Left kidney (tissue), 8 donors: ENCODE measurements at places on chromosomes 5 and 9.

DNA sequence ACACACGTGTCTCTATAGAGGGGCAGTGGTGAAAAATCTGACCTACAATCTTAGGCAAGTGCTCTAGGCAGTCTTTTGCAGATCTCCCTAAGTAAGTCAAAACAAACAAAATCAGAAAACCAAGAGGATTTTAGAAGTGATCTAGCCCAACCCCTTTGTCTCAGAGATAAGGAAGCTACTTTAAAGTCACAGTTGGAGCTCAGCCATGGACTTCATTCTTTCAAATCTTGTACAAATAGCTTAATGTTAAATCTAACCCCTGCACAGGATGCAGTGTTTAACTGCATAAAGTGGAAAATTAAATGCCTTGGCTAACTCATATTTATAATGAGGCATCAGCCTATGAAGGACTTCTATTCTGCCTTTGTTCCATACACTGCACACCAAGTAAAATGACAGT is 135.1 kb upstream of the RFX3 start:
- no peak for DNase-seq

DNA sequence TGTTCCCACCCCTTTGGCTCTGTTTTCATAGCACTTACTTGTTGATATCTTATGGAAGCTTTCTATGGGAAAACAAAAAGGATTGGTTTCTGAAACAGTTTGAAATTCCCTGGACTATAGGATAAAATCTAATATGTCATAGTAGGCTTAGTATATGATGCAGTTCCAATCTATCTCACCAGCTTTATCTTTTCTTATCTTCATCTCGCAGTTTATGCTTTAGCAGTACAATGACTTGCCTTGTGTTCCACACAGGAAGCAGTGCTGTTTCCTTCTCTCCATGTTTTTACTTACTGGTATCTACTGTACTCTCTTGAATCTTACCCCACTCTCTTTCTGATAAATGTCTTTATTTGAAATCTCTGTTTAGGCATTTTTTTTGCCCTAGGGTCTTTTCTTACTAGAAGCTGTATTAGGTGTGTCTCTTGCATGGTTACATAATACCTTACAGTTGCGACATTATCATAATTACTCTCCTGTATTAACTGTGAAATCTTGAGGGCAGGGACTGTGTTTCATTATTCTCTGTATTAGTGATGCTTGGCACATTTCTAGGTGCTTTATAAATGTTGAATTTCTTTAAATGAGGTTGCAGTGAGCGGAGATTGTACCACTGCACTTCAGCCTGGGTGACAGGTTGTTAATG is 76.3 kb downstream of the FOCAD start:
- DNase-seq, result no peak

- DNase-seq, result no peak
Measured at GRCh38 chr5:55377810-55378209, 70.0 kb downstream of the MTREX start.

GRCh38 chr9:79220666-79221065 is 351.1 kb upstream of the TLE4 start:
- no peak for DNase-seq

DNA sequence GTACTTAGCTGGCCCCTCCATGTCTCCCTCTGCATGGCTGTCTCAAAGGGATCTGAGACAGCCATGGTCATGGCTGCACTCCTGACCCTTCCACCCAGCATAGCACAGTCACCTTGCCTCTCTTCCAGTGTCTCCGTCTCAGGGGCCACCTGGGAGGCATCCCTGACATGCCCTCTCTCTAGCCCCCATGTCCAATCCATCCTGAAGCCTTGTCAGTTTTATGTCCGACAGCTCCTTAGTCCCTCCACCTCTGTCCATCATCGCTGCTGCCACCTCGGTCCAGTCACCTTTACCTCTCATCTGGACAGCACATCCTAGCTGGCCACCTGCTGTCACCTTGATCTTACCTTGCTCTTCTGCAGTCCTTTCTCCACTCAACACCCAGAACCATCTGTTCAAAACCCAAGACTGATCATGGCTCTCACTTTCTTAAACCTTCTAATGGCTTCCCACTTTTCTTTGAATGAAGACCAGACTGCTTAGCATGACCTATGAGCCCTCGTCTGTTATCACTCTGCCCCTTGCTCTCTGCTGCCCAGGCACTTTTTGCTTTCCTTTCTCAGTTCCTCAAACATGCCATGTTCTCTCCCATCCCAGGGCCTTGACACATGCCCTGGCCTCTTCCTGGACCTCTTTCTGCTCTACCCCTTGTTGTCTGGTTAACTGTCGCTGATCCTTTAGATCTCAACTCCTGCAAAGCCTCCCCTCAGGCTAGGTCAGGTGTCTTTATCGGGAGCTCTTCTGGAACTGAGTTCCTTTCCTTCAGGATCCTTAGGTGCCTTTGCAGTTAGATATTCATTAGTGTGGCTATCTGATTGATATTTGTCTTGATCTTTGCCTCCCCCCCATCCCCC is 181.8 kb upstream of the PITX1 start:
- no peak for DNase-seq

DNA sequence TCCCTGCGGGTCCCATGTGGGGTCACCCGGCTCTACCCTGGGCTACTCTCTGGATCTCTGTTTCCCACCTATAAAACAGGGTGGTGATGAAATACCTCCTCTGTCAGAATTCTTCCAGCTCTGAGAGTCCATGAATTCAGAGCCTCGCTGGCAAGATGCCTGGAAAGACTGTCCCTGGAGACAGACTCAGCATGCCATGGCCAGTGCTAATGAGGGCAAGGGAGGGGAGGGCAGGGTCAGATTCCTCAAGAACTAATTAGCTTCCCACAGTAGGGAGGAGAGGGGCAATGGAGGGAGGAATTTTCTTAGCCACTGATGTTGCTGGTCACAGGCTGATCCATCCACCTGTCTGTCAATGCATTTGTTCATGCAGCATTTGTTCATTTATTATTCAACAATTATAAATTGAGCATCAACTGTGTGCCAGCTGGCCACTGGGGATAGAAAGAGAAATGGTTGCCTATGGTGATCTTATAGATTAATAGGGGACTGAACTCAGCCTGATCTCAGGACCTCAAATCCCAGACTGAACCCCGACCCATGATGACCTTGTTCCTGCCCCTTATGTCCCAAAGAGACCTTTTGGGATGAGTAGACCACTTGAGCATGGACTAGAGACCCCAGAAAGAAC is 4.7 kb downstream of the SYNPO start:
- peak; percentile 73 for DNase-seq

- no peak for DNase-seq
Measured at GRCh38 chr9:28770226-28770625, 1196.9 kb upstream of the C9orf72 start.

- no peak for DNase-seq
Measured at GRCh38 chr5:84119252-84119651, 265.4 kb downstream of the EDIL3 start.

GRCh38 chr5:90983711-90984124 is 399.4 kb downstream of the ARRDC3 start:
- DNase-seq, result no peak

DNA sequence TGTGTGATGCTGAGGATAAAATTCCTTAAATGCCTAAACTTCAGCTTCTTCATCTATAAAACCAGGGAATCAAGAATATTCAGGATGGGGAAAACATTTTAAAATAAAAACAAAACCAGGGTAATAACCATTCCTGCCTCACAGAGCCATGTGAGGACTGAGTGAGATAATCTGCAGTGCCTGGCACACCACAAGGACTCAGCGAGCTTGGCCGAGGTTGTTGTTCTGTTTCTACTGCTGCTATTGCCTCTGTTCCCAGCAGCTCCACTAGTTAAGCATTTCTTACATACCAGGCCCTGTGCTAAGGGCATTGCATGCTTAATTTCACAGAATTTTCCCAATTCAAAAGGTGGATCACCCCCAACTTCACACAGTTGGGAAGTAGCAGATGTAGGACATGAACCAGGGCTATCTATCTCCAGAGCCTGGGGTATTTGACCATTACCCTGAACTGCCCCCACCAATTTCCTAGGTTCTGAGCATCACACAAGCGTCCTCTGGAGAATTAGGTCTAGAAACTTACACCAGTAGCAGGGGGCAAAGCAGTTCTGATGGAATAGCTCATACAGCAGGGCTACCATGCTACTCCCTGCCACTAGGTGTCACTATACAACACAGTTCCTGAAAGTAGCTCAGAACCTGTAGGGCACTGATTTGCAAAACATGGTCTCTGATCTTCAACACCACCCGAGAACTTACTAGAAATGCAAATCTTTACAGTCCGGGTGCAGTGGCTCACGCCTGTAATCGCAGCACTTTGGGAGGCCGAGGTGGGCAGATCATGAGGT is 74.3 kb downstream of the LRSAM1 start:
- no peak for DNase-seq

DNA sequence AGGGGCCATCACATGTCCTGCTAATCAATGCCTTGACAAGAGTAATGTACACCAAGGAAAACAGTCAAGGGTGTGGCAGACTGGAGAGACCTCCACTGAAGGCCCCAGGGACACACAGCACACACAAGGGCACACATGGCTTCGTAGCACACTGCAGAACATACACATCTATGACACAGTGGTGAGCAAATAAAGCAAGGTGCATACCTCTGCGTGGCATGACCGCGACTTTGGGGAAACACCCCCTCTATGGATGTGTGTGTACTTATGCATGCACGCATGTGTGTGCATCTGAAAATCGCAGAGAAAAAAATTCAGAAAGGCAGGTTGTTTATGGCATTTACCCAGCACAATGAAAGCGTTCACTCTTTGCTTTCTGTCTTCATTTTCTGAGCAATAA is 20.5 kb downstream of the SEMA4D start:
- DNase-seq, result no peak

DNA sequence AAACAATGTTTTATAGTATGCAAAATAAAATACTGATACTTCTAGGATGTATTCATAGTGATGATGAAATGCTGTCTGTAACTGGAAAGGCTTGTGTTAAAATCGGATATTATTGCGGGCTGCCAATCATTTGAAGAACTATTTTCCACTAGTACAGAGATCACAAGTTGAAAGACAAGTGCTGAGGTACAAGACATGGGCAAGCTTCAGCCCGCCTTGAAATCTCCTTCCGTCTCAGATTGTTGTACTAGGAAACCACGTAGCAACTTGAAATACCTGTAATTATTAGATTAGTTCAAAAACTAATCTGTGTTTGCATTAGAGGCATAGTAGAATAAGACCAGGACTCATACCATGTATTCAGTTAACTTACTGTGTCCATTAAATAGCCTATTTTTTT is 218.2 kb downstream of the ARHGEF28 start:
- no peak for DNase-seq

DNA sequence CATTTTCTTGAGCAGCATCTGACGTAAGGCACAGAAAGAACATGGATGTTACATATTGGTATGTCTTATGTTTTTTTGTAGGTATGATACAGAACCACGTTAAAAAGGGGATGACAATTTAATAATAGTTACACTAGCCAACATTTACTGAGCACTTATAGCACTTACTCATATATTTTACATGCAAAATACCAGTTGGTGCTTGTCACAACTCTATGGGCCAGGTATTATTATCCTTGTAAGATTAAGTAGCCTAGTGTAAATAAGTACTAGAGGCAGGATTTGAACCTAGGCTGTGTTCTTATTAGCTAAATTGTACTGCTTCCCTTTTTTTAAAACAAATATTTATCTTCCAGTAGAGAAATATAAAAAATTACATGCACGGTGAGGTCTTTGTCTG is 83.5 kb downstream of the RANBP17 start:
- no peak for DNase-seq

DNA sequence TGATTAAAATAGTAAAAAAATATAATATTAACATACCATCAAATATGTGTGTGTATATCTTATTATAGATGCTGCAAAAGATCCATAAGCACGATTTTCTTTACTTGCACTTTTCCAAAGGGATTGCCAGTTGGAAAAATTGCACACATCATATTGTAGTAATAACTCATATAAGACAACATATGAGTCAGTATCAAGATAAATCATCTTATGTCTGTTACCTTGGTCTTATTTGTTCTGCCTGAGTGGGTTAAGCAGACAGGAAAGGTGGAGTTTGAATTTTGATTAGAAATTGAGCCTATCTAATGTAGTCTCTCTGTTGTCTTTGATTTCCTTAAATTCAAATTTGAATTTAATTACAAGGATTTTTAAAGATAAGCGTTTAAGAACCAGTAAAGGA is 24.6 kb downstream of the LYSMD3 start:
- DNase-seq, result no peak

- DNase-seq, result no peak
Measured at GRCh38 chr5:96337048-96337781, 95.8 kb downstream of the PCSK1 start.

DNA sequence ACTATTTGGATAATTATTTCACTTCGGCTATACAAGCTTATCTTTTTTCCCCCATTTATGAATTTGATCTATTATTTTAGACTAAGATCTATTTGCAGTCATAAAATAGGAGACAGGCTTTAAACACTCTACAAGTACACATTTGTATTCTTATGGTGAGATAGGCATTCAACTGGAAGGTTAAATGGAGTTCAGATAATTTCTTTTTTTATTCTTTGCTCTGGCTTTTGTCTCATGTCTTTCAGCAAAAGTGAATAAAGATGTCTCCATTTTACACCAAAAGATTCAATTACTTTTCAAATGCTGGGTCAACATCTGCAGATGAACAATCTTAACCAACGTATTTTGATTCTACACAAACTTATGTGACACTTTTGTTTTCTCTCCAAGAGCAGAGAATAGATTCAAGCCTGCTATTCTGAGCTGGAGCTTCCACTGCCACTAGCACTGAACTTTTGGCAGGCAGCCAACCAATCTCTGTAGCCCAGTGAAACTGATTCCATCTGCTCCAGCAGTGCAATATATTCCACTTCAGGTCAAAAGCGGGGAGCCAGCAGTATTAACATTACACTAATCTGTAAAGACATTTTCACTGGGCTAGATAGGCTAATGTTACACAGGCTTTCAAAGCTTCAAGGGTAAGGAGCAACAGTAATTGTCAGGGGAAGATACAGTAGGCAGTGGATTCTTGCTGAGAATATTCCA is 452.0 kb upstream of the ZNF608 start:
- DNase-seq, result peak; percentile 94

GRCh38 chr9:27192291-27192960 is 83.4 kb downstream of the TEK start:
- DNase-seq, result peak; percentile 18

GRCh38 chr5:172770374-172770674 is 671 bp downstream of the DUSP1 start:
- no peak for DNase-seq

DNA sequence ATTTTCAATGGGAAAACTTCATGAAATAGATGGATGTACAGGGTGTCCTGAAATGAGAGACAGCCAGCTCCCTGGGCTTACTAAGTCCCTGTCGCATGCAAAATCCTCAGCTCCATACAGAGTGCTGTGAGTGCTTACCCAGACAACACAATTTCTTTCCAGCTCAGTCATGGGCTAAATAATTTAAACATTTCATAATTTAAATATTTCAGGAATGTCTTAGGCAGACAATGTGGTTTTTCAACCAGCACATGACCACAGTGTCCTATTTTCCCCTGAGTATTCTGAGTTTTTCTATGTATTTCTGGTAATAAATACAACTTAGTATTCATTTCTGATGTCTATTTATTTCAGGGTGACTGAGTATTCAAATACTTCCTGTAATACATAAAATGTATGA is 188.5 kb upstream of the SNX2 start:
- DNase-seq, result no peak
